ENCODE measurements at places on chromosomes 6 and 20.
A peak's percentile ranks its signal among the peaks of the same experiment; 100 is the strongest.

DNA sequence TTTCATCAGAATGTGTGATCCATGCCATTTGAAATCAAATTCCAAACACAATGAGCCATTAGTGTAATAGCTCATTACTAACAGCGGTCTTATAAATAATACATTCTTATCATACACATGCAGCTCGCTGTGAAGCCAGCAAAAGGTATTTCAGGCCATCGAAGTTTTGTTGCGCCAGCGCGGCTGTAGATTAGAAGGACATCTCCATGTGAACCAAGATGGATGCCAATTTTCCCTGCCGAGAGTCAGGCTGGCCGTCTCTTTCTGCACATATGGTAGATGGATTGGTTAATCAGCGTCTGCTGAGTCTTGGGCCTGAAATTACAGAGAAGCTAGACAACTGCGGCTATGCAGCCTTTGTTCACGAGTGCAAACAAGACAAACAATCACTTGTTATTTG, 44.1 kb downstream of the CFAP61 start:
- DNase-seq: no peak

DNA sequence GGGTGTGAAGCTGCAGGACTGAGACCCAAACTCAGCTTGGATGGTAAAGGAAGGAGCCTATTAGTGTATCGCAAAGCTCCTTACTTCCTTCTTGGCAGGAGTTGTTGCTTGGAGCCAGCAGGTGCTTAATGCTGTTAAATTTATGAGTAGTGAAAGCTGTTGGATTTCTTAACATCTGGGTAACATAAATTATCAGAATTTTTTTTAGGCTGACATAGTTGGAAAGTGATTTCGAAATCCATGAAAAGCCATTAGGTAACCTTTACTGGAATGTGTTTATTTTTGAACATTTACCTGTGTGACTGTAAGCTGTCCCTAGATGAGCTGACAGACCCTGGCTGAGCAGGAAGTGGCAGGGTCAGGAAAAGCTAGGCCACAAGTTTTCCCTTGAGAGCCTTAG, 470.4 kb upstream of the SLC35B3 start:
- DNase-seq: no peak

DNA sequence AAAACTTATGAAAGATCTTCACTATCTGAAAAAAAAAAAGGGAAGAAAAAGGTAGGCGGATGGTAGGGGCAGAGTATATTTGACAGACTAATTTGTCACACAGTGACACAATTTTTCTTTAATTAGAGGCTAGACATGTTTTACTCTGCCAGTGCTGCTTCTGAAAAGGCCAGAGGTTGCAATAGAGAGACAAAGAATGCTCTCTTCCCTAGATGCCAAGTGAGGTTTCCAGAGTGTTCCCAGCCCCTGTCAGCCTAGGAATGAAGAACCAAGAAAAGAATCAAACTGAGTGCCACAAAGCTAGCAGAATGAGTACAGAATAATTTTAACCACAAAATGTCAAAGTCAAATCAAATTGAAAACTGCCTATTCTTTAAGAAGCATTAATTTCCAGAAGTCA, 13.0 kb downstream of the PNISR start:
- no peak for DNase-seq

DNA sequence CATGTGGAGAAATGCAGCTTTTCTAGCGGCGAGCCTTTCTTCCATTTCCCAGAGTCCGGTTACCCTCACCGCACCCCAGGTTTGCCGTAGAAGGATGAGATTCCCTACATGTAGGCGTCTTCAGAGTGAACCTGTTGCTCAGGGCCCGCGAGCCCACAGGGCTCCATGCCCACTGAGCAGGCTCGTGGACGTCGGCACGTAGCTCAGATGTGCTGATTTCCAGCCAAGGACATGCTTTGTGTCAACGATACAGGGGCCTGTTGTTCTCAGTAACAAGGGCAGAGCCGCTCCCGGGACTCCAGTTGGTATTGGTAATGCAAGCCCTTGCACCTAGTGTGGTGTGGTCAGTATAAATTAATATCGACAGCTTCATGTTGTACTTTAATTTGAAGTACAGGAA, 159.6 kb downstream of the MTHFD1L start:
- DNase-seq: no peak

- no peak for DNase-seq
Observed at GRCh38 chr6:3456395-3456897, 404 bp downstream of the SLC22A23 start.

GRCh38 chr6:157438611-157439111, 57.7 kb downstream of the ZDHHC14 start:
- peak; percentile 50 for DNase-seq

DNA sequence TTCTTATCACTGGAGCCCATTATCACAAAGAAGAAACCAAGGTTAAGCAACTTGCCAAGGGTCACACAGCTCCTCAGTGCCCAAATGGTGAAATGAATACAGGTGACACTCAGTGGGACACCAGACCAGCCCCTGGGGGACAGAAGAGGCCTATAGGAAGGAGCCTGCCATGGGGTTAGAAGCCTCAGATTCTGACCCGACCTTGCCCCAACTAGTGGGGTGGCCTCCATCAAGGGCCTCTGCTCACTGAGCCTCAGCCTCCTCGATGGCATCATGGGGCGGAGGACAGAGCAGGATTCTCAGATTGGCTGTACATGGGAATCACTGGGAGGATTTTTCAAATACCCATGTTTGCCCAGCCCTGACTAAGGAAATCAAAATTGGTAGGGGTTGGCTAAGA, 47.6 kb downstream of the MRPL14 start:
- DNase-seq: no peak

GRCh38 chr6:23412770-23413169, 713.2 kb upstream of the NRSN1 start:
- no peak for DNase-seq

DNA sequence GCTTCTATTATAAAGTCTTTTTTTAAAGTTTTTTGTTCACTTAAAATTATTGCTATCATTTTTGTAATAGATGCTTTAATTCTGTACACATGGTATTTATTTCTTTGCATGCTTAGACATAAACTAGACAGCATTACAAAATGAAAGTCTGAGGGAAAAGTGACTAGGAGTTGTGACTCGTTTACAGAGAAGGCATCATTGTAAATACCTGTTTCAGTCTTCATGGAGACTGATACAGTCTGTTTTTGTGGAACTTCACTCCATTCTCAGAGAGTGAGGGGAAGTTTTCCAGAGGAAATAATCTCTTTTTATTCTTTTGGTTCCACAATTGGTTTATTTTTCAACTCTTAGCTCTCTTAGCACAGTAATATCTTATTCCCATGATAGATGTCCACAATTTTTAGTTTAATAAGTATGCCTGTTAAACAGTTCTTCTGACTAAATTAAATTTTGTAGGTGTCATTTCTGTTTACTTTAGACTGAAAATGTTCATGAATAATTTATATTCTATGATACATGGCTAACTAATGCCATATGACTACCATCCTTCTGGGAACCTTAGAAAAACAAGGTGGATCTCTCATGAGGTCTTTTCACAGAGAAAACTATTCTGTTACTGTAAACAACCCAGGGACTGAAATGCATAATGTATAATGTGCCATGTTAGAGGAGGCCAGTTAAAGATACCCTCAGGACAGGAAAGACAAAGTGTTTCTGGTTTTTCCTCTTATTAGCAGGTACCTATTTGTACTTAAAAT, 69.2 kb downstream of the MYO6 start:
- DNase-seq: no peak

GRCh38 chr6:119445666-119446065, 96.1 kb upstream of the MAN1A1 start:
- no peak for DNase-seq

- peak; percentile 63 for DNase-seq
Observed at GRCh38 chr6:25053875-25054371, 118.2 kb upstream of the RIPOR2 start.

GRCh38 chr6:116631379-116631990, 15.2 kb downstream of the RSPH4A start:
- DNase-seq: no peak

- DNase-seq: no peak
Observed at GRCh38 chr6:115319823-115320222, 740.9 kb downstream of the FRK start.

- peak; percentile 22 for DNase-seq
Observed at GRCh38 chr6:47897247-47897646, 115.4 kb downstream of the OPN5 start.

- DNase-seq: no peak
Observed at GRCh38 chr20:50475681-50476292, 34.4 kb upstream of the PTPN1 start.

Data from BJ (cell line).